ENCODE measurements at places on chromosomes 2 and 18.

GRCh38 chr2:168348076-168348475, 100.7 kb upstream of the STK39 start:
- DNase-seq, result peak; percentile 57

DNA sequence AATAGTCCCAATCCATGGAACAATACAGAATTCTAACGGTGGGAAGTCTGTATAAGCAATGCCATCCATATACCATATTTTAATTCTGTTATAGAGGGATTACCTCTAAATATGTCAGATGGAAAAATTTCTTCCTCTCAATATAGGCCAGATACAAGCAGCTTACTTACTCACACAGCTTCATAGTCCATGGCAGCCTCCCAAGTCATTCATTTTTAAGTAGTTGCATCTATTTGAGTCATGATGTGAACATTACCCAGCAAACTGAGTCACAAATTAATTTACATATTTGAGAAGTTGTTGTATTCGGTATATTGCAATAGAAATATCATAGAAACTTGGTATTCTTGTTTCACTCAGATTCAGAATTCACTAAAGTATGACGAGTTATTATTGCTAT, 20.3 kb downstream of the TBR1 start:
- no peak for DNase-seq

DNA sequence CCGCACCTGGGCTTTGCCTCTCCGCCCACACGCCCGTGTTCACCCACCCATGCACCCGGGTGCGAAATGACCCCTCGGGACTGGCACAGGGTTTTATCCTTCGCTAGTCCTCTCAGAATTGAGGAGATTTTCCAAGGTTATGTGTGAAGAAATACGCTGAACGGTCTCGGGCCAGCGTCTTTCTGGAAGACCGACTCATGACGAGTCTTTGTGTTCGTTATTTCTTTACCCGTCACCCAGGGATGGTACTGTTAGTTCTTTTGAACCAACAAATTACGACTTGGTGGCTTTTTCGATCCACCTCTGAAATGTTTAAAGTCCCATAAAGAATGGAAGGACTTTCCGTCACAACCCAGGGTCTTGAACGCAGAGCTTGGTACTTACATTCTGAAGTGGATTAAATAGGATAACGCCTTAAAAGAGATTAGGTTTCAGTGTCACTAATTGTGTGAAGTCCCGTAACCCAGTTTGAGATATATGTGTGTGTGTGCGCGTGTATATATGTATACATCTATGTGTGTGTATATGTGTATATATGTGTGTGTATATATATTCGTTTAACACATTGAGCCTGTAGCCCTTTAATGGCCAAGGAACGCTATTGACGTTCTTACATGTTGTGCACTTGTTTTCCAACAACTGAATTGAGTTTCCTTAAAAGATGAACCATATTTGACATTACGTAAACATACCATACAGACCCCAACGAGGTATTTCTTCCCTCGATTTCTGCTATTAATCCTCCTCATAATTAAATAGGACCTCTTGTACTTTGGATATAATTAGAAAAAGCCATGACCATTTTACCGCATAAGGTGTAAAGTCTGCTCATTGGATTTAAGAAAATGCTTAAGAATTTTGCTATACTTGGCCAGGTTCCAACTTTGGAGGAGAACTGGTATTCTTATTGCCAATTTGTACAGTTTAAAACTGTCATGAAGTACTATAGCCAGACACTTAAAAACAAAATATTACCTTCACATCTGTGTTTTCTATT, 889 bp downstream of the ZC3H15 start:
- peak; percentile 71 for DNase-seq

- no peak for DNase-seq
These were observed 26.6 kb upstream of the NT5DC4 start for GRCh38 chr2:112694182-112694581.

- peak; percentile 77 for DNase-seq
These were observed 17.7 kb downstream of the IWS1 start for GRCh38 chr2:127508631-127509034.

GRCh38 chr2:104860451-104860790, 6.5 kb downstream of the POU3F3 start:
- DNase-seq, result no peak

GRCh38 chr18:78271790-78272189, 707.8 kb upstream of the SALL3 start:
- DNase-seq, result no peak

DNA sequence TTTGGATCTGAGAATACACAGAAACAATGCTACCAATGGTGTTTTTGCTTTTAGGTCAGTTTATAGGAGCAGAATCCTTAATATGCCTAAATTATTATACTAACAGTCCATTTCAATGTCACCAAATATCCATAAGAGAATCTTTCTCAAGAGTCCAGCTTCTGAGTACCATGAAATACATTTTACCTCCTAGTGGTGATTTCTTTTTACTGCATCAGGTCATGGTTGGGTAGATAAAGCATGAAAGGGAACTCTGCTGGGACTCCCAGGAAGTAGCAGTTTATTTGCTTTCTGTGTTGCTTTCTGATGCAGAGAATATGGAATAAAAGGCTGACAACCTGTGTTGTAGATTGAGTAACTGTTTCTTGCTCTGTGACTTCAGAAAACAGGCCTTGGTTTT, 115.6 kb downstream of the PPP1R1C start:
- peak; percentile 78 for DNase-seq

GRCh38 chr2:233262562-233262961, 11.1 kb downstream of the ATG16L1 start:
- no peak for DNase-seq

GRCh38 chr2:134207589-134208209, 46.2 kb upstream of the MGAT5 start:
- DNase-seq, result peak; percentile 78

DNA sequence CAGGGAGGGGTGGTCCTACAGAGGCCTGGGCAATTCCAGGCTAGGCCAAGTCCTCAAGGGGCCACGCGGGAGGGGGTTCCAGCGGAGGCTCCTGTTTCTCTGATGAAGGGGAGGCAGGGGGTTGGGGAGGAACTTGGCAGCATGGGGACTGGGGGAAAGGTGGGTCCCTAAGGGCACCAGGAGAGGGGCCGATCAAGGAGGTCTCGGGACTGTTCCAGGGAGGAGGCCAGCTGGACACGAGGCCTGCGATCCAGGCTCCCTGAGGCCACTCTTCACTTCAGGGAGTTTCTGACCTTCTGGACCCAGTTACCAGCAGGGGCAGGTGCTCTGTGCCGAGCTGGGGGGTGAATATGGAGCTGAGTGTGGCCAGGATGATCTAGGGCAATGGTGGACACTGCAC, 71.5 kb downstream of the ASB1 start:
- no peak for DNase-seq

DNA sequence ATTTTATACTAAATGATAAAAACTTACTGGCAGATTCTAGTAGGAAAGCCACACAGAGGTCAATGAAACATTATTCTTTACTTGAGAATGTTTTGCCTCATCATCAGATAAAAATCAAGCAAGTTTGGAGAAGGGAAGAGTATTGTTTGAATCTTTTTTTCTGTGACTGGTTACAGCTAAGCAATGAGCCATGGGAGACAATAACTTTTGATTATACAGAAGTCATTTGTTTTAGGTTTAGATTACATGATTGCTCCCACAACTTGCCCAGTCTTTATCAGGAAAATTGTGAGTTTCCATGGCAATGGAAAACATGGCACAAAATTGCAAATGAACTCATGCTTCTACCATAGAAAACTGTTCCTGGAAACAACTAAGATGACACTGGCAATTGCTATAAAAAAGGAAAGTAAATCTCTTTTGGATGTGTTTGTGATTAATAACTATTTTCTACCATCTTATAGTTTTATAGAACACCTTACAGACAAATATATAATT, 476.8 kb downstream of the MBD2 start:
- no peak for DNase-seq

DNA sequence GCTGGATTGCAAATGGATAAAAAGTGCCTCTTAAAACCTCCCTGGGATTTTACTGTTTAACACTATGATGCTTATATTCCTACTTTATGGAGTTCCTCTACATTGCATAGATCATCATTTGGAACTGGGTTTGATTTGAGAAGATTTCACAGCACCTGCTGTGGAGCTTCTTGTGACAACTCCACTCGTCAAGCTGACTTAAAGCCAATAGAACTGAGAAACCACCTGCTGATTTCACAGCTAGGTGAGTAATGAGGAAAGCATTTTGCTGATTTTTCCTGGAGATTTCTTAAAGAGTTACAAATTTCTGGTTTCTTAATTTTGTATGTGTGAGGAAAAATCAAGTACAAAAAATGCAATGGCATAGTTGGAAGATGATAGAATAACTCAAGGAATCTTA, 739.1 kb upstream of the LRRTM1 start:
- DNase-seq, result no peak
